H1 (cell line): ENCODE measurements at places on chromosomes 12 and 14.

DNA sequence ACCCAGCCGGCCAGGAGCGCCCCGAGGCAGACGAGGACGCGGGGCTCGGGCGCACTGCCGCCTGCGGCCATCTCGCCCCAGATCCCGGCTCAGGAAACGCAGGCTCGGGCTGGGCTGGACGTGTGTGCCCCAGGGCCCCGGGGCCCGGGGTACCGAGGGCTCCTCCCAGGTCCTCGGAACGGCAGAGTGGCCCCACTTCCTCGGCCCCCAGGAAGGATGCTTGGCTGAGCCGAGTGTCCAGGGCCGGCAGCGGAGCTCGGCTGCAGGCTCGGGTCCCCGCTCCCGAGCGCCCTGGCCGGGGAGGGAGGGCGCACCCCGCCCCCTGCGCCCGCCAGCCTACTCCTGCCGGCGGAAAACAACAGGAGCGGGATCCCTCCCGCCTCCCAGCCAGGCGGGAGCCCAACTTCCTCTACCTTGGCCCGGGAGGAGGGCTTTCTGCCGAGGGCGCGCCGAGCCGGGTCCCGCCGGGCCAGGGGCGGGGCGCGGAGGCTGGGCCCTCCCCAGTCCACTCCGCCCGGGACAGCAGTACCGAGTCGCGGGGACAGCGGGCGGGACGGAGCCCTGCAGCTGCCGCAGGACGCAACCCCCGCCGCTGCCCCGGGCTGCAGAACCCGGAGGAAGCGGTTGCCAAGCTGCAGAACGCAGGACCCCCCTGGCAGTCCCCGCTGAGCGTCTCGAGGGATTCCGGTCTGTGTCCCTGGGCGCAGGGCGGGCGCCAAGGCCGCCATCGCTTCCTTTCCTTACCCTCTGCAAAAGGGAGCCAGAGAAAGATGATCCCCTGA, at the start of gene VSIG10:
Gene VSIG10 (minus strand): TSS at position 411 of the 782 bp plus-strand sequence. CDS start 340 bp downstream, at position 71.
- peak within 1 kb of the TSS; percentile 91; the same call in 1 of the 2 replicates for H3K27ac ChIP-seq
- H3K4me3 ChIP-seq, result peak within 1 kb of the TSS; percentile 81
- H3K4me1 ChIP-seq, result peaks cover 9% of the 10 kb centered on the region
- DNase-seq, result no peak

DNA sequence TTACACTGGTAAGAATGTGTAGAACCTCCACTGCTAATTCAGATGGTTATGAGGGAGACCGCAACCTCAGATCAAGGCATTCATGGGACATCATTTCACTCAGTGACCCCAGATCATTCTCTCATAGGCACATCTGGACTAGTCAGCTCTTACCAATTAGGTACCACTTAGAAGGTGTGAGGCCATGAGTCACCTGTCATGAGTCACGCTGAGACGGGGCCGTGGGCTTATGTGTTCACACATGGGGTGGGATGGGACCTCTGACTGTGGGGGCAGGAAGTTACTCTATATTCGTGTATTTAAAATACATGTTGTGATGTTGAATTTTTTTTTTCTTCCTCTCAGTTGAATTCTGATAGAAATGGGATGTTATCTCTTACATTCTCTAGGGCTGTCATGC, 55.9 kb downstream of the CCDC92 start:
- DNase-seq, result no peak
- no peak overlapping the region for H3K27ac ChIP-seq
- H3K4me1 ChIP-seq, result no peaks in the 10 kb centered on the region
- no peaks in the 10 kb centered on the region for H3K27me3 ChIP-seq

GRCh38 chr12:109222062-109222461, 87.0 kb downstream of the FOXN4 start:
- H3K36me3 ChIP-seq, result no peaks in the 10 kb centered on the region
- no peaks in the 10 kb centered on the region for H3K27me3 ChIP-seq
- H3K4me1 ChIP-seq, result no peaks in the 10 kb centered on the region
- no peak overlapping the region for H3K4me3 ChIP-seq
- no peak for DNase-seq

GRCh38 chr14:61965030-61965745, 203.0 kb downstream of the SNAPC1 start:
- no peaks in the 10 kb centered on the region for H3K27me3 ChIP-seq
- peaks cover 4% of the 10 kb centered on the region; the same call in 1 of the 2 replicates for H3K4me1 ChIP-seq
- no peaks in the 10 kb centered on the region for H3K36me3 ChIP-seq
- no peak overlapping the region for H3K4me3 ChIP-seq
- H3K27ac ChIP-seq, result no peak overlapping the region

DNA sequence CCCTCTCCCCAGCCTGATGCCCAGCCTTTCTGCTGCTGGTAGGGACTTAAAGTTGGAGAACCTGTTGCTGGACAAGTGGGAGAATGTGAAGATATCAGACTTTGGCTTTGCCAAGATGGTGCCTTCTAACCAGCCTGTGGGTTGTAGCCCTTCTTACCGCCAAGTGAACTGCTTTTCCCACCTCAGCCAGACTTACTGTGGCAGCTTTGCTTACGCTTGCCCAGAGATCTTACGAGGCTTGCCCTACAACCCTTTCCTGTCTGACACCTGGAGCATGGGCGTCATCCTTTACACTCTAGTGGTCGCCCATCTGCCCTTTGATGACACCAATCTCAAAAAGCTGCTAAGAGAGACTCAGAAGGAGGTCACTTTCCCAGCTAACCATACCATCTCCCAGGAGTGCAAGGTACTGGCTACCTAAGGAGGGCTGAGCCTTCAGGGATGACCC, 1.6 kb downstream of the TSSK4 start:
- H3K27ac ChIP-seq, result no peak overlapping the region
- no peaks in the 10 kb centered on the region for H3K4me1 ChIP-seq
- DNase-seq, result no peak
- H3K4me3 ChIP-seq, result no peak overlapping the region
- peaks cover 45% of the 10 kb centered on the region for H3K36me3 ChIP-seq

- no peaks in the 10 kb centered on the region; the same call in 1 of the 2 replicates for H3K36me3 ChIP-seq
- H3K4me3 ChIP-seq, result no peak overlapping the region
- H3K27ac ChIP-seq, result no peak overlapping the region
- no peaks in the 10 kb centered on the region for H3K4me1 ChIP-seq
Observed at GRCh38 chr12:3802721-3803120, 49.8 kb upstream of the CRACR2A start.
